ENCODE measurements at places on chromosomes 11 and 22. TPM values are rescaled to one million over a fixed set of nuclear protein-coding genes. Genes with fewer than 3 reads are reported as not detected.

GRCh38 chr11:59403546-59403945 lies 22.7 kb downstream of the OR5A2 start:
- no peak overlapping the region for H3K4me3 ChIP-seq
- H3K27me3 ChIP-seq: no peaks in the 10 kb centered on the region
- no peak for DNase-seq
- no peaks in the 10 kb centered on the region for H3K36me3 ChIP-seq
- no peaks in the 10 kb centered on the region for H3K4me1 ChIP-seq

DNA sequence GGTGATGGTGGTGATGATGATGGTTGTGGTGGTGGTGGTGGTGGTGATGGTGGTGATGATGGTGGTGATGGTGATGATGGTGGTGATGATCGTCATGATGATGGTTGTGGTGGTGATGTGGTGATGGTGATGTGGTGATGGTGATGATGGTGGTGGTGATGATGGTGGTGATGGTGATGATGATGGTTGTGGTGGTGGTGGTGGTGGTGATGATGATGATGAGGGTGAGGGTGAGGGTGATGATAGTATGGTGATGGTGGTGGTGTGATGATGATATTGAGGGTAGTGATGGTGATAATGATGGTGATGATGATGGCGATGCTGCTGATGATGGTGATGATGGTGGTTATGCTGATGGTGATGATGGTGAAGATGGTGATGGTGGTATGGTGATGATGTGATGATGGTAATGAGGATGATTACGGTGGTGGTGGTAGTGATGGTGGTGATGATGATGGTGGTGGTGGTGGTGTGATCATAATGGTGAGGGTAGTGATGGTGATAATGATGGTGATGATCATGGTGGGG lies 63.8 kb downstream of the MPPED1 start:
- H3K27me3 ChIP-seq: peaks cover 5% of the 10 kb centered on the region
- no peak for DNase-seq
- no peak overlapping the region for H3K4me3 ChIP-seq
- H3K27ac ChIP-seq: no peak overlapping the region
- H3K4me1 ChIP-seq: no peaks in the 10 kb centered on the region
- H3K36me3 ChIP-seq: no peaks in the 10 kb centered on the region

DNA sequence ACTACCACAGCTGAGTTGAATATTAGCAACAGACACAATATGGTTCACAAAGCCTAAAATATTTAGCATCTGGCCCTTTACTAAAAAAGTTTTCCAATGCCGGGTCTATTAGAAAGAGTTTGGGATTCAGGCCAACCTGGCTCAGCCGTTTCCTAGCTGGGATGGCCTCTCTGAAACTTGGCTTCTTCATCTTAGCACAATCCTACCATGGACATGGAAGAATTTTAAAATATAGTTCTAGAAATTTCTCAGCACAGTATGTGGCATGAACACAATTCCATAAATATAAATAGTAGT lies 103.8 kb downstream of the RRAS2 start:
- H3K4me3 ChIP-seq: no peak overlapping the region
- DNase-seq: peak; percentile 57
- no peaks in the 10 kb centered on the region for H3K27me3 ChIP-seq
- H3K4me1 ChIP-seq: no peaks in the 10 kb centered on the region

DNA sequence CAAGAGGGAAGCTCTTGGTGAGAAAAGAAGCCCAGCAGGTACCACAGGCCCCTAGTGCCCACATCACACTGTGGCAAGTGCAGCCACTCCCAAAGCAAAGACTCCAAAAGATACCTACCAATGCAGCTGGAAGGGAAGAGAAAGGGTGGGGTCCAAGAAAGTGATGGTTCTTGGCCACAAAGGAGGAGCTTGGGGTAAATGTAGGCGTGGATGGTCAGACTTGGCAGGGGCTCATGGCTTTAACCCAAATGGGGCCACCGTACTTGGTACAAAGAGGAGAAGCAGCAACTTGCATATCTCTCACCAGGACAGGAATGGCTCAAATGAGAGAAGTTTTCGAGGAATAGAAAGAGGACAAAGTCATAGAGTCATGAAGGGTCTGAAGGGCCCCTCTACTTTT lies 4.8 kb downstream of the MAP3K11 start:
- H3K36me3 ChIP-seq: peaks cover 70% of the 10 kb centered on the region
- H3K27me3 ChIP-seq: no peaks in the 10 kb centered on the region
- H3K4me3 ChIP-seq: no peak overlapping the region
- peaks cover 68% of the 10 kb centered on the region for H3K4me1 ChIP-seq
- H3K27ac ChIP-seq: no peak overlapping the region

GRCh38 chr11:15793043-15793996 lies 563.0 kb downstream of the SOX6 start:
- H3K4me1 ChIP-seq: no peaks in the 10 kb centered on the region
- H3K36me3 ChIP-seq: no peaks in the 10 kb centered on the region
- no peaks in the 10 kb centered on the region for H3K27me3 ChIP-seq
- H3K27ac ChIP-seq: no peak overlapping the region
- DNase-seq: no peak

The P2RY2 gene
- polyA plus RNA-seq: 4.7 TPM

The FAM111B gene
- 2.2 TPM for polyA plus RNA-seq

The C11orf21 gene
- polyA plus RNA-seq: 0.61 TPM

The CNIH2 gene
- polyA plus RNA-seq: 1.5 TPM
